Stimulated activated CD4-positive, alpha-beta T cell treated with anti-CD3 and anti-CD28 coated beads, Interleukin-1b, Interleukin-23, amount 100 ng/mL, for 1 hour (primary cell): ENCODE measurements at places on chromosomes 4 and X.

DNA sequence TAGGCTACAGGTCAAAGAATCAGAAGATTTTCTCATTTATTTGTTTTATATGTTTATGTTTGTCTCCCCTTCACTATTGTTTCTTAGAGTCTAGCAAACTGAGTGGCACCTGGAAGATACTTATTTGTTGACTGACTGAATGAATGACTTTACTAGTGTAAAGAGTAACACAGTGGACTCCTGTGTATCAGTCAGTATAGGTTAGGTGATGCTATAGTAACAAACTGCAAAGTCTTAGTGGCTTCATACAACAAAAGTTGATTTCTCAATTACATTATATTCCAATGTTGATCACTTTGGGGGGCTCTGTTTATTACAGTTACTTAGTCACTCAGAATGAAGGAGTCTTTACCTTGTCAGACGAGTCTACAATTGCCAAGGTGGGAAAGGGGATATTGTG, 76.6 kb downstream of the DCK start:
- DNase-seq, result no peak

- no peak for DNase-seq
These were observed 9.3 kb upstream of the SMIM20 start for GRCh38 chr4:25904748-25905082.

- DNase-seq, result no peak
These were observed 763 bp downstream of the CASK start for GRCh38 chrX:41922431-41923151.

DNA sequence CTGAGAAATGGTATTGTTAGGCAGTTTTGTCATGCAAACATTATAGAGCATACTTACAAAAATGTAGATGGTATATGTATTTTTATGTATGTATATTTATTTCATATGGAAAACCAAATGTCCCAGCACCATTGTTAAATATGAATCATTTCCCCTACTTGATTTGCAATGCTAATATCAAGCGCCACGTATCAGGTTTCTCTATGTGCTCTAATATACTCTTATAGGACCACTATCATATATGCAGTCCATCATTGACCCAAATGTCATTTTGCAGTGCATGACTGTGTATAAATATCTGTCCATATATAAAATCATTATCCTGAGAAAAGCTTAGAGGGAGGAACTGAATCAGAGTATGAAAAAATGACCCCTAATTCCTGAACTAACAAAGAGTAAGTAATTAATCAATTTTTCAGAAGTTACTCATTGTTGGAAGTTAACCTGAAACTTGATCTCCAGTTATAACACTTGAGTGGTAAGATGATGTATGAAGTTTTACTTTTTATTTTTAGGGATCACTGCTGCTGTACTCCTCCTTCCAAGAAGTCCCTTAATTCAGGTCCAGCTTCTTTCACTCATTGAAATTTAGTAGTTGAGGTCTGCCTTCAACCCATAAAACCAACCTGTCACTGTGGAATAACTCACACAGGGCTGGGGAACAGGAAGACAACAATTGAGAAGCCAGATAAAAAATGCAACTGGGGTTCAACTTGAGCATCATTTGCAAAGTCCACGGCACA, 134.8 kb upstream of the LDB2 start:
- no peak for DNase-seq

DNA sequence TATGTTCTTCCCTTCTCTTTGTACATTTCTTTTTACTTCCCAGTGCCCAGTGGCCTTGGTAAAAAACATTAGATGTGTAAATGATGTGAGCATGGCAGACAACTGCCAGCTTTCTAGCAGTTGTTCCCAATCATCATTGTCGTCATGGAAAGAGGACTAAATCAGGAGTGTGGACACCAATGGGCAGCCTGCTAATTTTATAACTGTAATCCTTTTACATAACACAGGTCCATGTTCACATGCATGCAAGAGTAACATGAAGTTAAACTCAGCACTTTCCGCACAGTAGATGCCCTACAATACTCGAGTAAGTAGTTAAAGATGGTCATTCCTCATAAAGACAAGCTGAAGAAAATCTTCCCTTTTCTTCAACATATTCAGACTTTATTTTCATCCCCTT, 23.4 kb upstream of the G3BP2 start:
- no peak for DNase-seq

DNA sequence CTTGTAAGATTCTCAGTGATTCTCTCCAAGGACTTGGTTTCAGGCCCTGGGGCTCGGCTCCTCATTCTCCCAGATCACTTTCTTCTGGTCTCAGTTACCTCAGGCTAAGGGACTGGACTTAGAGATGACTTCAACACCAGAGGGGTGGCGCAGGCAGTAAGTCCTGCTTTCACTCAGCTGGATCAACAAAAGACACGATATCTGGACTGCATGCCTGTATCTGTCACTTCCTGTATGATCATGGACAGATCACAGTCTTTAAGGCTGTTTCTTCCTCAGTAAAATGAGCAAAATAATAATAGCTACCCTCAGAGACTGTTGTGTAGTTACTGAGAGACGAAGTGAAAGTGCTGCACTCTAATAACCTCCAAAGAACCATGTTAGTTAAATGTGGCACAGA, 19.5 kb upstream of the CXCR3 start:
- DNase-seq, result no peak

DNA sequence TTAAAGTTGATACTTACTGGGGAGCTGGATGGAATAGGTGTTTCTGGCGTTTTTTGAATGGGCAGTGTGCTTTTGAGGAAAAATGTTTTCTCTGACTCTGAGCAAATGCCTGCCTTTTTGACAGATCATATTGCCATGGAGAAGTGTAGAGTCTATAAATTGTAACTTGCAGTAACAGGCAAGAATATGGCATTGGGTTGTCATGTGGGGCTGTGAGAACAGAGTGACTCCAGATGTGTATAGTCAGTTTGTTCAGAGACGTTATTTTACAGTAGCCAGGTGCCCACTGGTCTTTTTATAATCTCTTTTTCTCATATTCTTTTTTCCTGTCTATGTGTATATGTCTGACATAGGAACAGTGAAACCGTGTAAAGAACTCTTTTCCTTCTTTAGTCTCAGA, 40.8 kb downstream of the RAPGEF2 start:
- no peak for DNase-seq

- DNase-seq, result no peak
These were observed 1.2 kb downstream of the SLC39A8 start for GRCh38 chr4:102343964-102344519.

- DNase-seq, result no peak
These were observed 106.4 kb downstream of the SCLT1 start for GRCh38 chr4:128986908-128987307.

GRCh38 chr4:169810325-169811323, 52.9 kb upstream of the HPF1 start:
- DNase-seq, result no peak

DNA sequence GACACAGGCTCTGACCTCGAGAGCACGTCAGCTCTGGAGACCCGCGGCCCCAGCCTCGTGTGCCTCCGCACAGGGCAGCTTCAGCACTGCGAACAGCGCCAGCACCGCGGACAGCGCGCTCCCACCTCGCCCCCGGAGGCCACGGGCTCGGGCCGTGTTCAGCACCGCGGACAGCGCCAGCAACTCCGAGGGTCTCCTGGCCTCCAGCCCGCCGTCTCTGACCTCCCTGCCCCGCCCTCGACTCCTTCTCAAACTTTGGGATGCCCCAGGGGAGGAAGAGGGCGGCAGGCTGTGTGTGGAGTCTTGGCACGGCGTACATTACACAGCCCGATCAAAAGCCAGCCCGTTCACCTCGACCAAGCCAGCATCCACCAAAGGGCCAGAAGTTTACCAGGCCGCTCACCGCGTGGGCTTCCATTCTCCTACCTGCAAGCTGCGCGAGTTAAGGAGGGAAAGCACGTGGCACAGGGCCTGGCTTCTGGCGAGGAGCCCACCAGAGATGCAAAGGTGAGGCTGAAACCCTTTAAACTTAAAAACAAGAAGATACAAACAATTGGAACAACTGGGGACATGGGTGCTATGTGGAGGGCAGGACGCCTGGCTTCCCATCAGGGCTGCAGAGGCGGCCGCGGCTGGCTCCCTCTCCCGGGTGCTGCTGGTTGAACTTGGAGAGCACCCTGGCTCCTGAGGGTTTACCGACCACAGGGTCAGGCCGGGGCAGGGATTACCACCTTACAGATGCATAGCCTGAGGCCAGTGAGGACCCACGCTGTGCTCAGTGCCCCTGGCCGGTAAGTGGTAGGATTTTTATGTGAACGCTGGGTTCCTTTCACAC, 4.5 kb upstream of the NKX1-1 start:
- DNase-seq, result no peak

DNA sequence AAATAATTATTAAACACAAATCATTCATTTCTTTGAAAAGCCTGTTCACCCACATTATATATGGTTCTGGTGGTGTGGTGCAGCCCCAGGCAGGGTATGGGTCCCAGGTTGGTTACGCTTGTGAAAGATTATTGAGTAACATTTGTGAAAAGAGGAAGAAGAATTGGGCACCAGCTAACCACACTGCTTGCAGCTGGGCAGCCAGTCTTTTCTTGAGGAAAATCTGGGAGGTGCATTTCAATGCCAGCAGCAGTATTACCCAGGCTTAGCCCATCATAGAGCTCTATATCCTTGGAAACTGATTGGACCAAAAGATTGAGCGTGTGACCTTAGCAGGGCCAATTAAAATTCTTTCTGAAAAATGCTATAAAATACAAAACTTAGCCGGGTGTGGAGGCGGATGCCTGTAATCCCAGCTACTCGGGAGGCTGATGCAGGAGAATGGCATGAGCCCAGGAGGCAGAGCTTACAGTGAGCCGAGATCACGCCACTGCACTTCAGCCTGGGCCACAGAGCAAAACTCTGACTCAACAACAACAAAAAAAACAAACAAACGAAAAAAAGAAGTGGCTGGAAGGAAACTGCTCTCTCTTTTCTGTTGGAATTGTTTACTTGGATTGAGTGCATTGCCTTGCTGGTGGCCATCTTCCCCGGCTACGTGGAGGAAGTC, 9.7 kb upstream of the PLAC8 start:
- no peak for DNase-seq

- DNase-seq, result no peak
These were observed 41.7 kb downstream of the RPGR start for GRCh38 chrX:38285649-38286048.

- DNase-seq, result no peak
These were observed 179.0 kb downstream of the CEP135 start for GRCh38 chr4:56127716-56128115.

- DNase-seq, result no peak
These were observed 27.1 kb upstream of the MAP9 start for GRCh38 chr4:155403886-155404285.

GRCh38 chr4:73245955-73246354, 12.6 kb downstream of the ANKRD17 start:
- DNase-seq, result no peak

DNA sequence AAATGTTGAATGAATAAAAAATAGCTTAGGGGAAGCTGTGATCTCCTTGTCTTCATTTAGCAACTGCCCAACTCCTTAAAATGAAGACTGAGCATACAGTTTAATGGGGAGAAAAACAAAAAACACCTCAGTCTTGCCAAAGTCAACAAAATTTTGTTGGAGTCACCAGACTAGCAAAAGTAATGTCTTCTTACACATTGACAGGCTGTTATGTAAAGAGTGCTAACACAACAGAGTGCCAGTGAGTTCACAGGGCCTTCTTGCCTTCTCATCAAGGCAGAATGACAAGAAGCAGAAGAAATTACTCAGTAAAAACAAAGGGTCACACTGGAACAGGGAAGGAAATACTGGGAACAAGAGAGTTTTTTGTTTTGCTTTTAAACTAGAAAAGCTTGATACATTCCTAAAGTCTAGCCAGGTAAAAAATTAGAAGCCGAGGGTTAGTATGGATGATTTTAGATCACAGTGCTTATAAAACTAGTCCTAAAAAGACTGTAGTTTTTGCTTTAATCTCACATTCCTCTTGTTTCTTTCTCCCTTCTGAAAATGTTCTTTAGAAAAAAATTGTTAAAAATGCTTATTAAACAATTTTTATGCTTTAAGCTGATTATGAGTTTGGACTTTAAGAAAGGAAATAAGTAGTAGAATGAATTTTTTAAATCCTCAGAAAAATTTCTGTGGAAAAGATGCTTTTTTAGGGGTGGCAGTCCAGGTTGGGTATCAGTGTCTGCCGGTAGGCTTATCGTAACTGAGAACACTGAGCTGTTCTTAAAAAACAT, 38.7 kb upstream of the FRAS1 start:
- DNase-seq, result no peak

DNA sequence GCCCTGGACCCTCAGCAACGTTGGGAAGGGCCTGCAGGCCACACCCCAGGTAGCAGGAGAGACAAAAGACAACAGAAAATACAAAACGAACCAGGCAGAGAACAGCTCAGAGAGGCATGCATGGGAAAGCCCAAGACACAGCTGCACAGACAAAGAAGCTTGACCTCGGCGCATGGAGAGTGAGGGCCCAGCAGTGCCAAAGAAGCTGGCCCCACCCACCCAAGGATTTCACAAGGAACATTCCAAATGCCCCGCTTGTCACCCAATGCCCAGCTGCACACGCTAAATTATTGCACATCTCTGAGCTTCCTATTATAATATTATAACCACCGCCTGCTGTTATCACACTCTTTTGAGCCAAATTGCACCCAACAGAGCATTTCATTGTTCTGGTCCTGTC, 147.7 kb upstream of the TBL1X start:
- DNase-seq, result no peak

DNA sequence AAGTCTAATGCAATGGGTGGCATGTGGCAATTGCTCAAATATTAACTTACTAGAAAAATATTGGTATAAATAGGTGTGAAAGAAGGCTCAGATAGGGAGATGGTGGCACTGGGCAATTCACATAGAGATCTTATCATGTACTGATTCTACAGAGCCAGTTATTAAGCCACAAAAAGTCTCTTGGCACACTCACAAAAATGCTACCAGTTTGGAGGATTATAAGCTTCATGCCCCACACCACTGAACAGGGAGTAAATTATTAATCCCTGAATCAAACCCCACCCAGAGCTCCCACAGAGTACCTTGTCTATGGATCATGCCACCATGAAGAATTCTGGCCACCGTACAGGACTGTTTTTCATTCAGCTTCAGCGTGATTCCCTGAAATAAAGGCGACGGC, 13.8 kb downstream of the MPP1 start:
- DNase-seq, result no peak

DNA sequence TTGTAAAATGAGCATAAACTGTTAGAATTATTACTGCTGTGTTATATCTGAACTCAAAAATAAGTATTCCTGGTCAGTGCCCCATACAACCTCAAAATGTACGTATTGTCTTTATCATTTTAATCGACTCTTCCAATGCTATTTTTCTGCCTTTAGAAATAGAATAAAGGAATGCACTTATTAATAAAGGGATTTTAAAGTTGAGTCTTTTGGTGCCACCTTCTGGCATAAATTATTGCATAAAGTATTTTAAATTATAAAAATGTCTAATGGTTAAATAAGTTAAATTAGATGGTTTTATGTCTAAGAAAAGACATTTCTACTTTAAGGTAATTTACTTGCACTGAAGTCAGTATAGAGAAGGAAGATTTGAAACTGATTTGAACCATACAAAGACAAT, 424.0 kb upstream of the NDST4 start:
- DNase-seq, result no peak
